ENCODE measurements at places on chromosomes 12 and 14. TPM values are rescaled to one million over a fixed set of nuclear protein-coding genes. Genes with fewer than 3 reads are reported as not detected.

DNA sequence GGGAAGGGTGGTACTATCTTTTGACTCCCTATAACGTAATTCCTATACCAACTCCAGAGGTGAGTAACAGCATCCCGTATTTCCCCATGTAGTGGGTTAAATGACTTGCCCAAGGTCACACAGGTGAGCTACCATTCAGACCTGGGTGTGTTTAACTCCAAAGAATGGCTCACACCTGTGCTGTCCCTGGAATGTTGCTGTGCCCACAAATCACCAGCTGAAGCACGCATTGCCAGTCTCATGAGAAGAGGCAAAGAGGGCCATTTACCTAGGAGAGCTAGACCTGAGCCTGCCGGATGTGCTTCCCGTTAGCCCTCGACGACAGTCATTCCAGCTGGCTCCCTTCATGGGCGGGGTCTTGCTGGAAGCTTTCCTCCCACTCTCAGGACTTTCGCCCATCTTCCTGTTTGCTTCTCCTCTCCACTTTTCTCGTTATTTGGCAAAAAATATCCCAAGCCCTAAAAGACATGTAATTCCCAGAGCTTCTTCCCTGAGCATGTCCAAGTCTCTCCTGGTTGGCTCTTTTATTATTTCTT, 106.6 kb upstream of the VASH1 start:
- DNase-seq, result no peak

GRCh38 chr14:97458661-97459579, 661.7 kb downstream of the VRK1 start:
- DNase-seq, result peak; percentile 21

- no peak for DNase-seq
Measured at GRCh38 chr14:68970038-68970612, 9.0 kb downstream of the ACTN1 start.

DNA sequence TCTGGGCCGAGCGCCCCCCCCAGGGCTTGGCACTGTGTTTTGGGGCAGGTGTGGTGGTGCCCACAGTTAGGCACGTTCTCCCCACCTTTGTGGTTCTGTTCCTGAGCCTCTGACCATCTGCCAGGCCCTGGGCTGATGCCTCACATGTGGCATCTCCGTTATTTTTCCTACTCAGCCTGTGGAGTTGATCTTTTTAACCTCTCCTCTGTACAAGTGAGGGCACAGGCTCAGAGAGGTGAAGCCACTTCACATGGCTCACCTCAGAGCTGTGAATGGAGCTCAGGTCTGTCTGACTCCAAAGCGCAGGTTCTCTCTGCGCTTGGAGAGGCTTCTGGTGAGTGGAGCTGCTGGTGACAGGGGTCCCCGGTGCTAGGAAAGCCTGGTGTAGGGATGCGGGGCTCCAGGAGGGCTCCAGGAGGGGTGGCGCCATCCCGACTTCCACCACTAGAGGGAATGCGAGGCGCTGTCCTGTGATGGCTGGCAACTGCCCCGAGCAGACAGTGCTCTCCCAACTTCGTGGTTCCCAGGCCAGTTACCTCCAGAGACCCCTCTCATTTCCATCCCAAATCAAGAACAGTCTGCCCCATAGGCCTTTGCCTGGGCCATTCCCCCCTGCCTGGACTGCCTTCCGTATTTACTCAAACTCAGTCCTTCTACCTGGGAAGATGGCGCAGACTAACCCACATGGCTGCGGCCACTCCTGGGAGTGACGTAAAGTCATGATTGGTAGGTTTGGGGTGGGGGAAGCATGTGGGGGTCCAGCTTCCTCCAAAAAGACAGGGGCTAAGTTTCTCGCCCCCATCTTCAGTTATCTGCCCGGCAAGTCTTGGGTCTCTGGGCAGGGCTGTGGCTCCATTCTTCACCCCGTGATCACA, 9.9 kb downstream of the BCL7A start:
- peak; percentile 41 for DNase-seq

GRCh38 chr12:95611676-95612309, 60.5 kb upstream of the USP44 start:
- no peak for DNase-seq

- peak; percentile 68 for DNase-seq
Measured at GRCh38 chr12:15590180-15590826, 198.9 kb downstream of the EPS8 start.

GRCh38 chr14:91714805-91715204, 17.1 kb downstream of the CATSPERB start:
- no peak for DNase-seq

GRCh38 chr14:90500665-90501370, 104.0 kb downstream of the CALM1 start:
- DNase-seq, result peak; percentile 25

DNA sequence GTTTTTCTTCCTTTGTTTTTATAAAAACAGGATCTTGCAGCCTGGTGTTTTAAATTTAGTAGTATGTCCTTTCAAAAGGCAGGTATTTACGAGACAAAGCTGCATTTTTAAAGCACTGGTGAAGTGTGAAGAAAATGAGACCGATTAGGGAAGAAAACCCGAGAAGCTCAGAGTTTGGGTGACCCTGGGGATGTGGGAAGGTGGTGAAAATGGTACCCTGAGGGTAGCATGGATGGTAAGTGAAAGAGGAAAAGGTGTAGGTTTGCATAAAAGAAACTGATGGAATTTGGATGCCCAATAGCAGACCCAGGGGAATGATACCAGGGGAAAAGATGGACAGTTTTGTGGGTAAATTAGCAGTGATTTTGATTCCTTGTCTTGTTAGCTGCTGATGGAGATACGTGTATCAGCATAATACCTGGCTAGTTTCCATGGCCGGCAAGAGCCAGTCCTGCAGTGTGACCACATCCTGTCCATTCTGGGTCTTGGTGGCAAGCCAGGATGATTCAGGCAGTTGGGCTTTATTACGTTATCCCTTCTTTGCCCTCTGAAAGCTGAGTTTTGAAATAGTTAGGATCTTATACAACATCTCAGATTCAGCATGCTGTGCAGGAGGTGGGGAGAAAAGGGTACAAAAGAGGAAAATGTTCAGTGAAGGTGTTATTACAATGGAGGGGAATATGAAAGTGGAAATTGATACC, 8.9 kb downstream of the BICD1 start:
- no peak for DNase-seq

DNA sequence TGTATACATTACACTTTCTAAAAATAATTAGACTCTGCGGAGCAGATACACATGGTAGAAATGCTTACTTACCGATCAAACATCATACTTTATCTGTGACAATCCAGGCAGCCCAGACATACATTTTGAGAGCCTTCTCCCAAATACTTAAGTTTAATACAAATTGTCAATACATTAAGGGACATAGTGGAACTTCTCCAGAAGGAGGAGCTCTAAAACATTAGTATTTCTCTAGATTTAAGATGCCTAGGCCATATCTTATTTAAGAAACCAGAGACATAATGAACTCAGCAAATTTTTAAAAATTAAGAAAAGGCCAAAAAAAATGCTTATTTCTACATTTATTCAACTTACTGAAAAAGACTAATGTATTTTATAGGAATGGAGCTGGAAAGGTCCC, 16.1 kb downstream of the ACSM4 start:
- DNase-seq, result no peak

HCAR2 gene
- not detected for total RNA-seq

SLC25A47 gene
- not detected for total RNA-seq

OTX2 gene
- total RNA-seq, result 3.3 TPM

DAO gene
- not detected for total RNA-seq

RPAP3 gene
- 24.9 TPM for total RNA-seq

RDH5 gene
- total RNA-seq, result 10.1 TPM

FAM222A gene
- total RNA-seq, result 42.9 TPM

COX8C gene
- total RNA-seq, result not detected
